ENCODE measurements at places on chromosomes 6 and 20.

DNA sequence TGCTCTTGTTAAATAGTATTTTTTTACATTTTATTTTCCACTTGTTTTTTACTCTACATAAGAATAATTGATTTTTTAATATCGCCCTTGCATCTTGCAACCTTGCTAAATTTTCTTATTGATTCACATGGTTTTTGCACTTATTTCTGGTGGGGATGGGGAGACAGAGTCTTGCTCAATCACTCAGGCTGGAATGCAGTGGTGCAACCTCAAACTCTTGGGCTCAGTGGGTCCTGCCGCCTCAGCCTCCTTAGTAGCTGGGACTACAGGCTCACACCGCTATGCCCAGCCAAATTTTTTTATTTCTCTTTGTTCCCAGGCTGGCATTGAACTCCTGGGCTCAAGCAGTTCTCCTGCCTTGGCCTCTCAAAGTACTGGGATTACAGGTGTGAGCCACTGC, 30.3 kb downstream of the LIN28B start:
- no peak for DNase-seq

DNA sequence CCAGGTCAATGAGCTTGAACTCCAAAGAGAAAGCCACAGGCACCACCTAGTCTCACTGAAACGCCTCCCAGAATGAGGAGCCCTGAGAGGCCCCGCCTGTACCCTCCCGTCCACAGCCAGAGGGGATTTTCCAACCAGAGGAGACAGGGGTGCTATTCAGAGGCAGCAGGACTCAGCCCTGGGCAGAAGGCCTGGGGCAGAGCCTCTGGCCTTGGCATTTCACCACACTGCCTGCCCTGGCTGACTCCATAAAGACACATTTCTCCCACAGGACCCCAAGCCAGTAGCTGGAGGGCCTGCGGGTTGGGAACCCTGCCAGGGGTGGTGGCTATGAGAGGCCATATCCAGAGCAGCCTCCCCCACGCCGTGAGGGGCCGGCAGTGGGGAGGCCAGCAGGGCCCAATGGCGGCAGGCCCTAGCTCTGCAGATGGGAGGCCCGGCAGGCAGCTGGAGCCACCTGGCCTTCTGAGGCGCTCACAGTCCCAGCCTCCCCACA, 159.3 kb downstream of the PREX1 start:
- no peak for DNase-seq

DNA sequence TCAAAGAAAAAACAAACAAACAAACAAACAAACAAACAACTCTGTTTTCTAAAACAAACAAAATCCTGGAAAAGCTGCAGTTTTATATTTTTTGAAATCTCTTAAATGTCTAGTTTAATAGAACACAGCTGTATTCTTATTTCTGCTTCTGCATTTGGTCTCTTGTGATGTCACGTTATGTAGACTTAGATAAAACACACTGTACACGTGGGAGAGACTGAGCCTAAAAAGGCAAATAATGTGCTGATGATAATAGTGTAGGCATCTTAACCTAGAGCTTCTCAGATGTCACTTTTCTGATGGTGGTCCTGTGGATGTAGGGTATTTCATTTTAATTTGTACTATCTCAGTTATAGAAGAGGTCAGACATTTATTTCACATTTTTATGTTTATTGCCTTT, 261.7 kb downstream of the UTRN start:
- no peak for DNase-seq

DNA sequence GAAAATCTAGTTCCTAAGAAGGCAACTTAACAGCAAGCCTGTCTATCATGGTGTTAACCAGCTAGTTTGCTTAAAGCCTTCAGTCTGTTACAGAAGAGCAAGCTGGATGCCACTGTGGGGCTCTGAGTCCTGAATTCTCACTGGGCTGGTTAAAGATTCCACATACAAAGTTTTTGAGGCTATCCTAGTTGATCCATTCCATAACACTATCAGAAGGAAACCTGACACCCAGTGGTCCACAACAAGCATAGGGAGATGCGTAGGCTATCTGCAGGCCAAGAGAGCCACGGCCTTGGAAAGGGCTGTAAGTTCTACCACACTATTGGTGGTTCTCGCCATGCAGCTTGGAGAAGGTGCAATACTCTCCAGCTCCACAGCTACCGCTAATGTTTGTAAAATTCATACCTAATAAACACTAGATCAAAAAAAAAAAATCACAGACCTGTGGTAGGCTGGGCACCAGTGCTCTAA, 420 bp upstream of the MCCD1 start:
- DNase-seq, result no peak

DNA sequence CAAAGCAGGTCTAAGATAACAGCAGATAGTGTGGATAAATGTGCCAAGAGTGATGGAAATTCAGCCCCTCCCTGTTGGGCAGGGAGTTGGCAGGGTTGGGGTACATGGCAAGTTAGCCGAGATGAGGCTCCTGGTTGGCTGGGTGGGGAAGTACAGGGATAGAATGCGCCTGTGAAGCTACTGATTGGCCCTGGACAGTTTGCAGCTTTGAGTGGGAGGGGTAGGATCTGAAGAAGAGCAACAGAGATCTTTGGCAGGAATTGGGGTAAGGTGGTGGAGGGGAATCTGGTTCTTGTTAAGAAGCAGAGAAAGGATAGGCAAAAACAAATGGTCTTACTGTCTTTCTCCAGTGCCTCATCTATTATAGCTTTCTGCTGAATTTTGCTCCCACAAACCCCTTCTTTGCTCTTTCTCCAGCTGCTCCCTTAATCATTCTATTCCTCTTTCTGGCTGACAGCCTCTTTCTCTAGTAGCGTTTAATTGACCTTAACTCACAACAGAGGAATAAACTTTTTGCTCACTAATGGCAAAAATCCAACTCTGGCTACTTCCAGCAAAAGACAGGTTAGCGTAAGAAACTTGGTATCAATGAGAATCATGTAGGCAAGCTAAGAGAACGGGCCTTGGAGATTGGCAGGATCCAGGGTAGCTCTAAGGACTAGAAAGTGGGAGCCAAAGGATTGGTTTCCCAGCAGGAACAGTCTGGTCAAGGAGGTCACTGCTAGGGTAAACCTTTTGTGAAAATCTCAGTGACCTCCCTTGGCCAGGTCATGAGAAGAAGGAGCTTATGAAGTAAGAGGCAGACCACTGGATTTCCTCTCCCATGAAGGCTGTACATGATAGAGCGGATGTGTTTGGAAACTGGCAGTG, 86.3 kb upstream of the CARMIL1 start:
- no peak for DNase-seq

GRCh38 chr6:105628156-105628860, 225.4 kb upstream of the PREP start:
- no peak for DNase-seq

- no peak for DNase-seq
These were observed 153.6 kb downstream of the FOXA2 start for GRCh38 chr20:22430746-22431168.

GRCh38 chr6:33425668-33426577, 6.1 kb downstream of the SYNGAP1 start:
- DNase-seq, result peak; percentile 79

- no peak for DNase-seq
These were observed 11.8 kb downstream of the FRMD1 start for GRCh38 chr6:168067081-168067759.

DNA sequence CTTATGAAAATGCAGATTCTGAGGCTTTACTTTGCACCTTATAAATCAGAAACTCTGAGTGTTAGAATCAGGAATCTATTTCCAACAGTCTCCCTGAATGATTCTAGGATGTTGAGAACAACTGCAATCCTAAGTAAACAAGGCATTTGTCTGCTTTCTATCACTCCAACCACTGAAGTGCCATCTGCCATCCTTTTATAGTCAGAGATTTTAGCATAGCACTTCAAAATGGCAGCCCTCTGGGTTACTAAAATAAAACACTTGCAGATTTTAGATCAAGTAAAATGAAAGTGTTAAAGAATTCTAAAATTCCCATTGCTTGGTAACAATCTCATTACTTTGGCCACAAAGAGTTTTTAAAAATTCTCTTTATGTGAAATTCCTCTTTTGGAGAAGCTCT, 258.9 kb downstream of the CD109 start:
- no peak for DNase-seq

DNA sequence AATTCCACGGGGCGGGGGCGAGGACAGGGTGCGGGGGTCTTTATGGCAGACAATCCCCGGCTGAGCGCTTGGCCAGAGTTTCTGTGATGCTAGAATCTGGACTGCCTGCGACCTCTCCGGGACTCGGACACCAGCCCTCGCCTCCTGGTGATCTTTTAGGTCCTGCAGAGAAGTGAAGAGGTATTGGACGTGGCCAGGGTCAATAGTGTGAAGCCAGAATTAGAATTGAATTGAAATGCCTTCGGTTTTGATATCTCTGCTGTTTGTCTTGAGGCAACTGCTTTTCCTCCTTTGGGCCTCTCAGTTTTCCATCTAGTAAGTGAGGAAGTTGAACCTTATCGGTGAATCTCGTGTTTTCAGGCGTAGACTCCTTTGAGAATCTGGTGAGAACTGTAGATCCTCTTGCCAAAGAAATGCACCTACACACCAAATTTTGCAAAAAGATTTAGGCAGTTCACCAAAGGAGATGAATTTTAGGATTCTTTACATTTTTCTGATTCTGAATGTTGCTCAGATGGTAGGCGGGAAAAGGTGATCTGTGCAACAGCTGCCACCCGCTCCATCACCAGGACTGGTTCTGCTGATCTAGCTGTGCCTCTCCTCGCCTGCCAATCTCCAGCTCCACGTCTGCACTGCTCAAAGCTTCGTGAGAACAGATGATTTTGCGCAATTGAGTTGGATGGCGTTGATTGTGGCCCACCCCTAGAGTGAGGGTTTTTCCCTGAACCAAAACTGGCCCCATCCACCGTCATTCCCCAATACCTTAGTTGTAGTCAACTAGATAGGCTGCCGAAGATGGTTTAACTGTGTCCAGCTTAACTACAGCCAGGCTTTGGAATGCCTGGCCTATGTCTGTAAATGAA, 837 bp upstream of the OSER1 start:
- peak; percentile 12 for DNase-seq

All from effector CD8-positive, alpha-beta T cell (primary cell).